DMS153 (cell line): ENCODE measurements at places on chromosomes 3 and 15.

DNA sequence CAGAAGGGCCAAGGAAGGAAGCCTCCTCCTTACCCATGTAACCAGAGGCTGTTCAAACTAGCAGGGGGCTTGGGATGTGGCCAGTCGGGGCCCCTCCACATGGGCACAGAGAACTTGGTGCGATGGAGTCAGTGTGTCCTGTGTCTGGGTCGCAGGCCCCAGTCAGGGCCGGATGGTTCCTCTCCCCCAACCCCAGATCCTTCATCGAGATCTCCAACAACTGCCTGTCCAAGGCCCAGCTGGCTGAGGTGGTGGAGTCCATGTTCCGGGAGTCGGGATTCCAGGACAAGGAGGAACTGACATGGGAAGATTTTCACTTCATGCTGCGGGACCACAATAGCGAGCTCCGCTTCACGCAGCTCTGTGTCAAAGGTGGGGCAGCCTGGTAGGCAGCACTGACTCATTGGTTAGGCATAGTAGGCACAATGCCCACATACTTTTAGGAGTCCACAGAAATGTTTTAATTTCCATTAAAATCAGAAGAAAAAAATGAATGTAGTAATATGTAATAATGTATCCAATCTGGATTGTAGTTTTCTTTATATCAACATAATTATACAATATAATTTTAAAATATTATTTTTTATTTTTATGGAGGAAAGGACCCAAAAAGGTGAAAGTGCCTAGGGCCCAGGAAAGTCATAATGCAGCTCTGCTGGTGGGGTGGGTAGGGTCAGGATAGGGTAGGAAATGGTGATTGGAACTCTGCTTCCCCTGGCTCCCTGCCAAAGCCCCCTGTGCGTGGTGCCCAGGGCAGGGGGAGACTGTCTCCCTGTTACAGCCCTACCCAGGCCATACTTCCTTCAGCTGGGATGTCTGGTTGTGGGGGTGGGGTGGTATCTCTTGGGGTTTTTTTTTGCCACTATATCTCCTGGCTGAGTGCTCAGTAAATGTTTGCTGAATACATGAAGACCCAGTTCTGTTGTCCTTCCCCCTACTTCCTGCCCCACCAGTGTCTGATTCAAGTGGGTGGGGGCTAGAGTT, 18.6 kb downstream of the DUOX1 start:
- DNase-seq: no peak

- no peak for DNase-seq
Observed at GRCh38 chr3:72496051-72496670, 352.1 kb downstream of the SHQ1 start.

- no peak for DNase-seq
Observed at GRCh38 chr15:68369931-68370767, 61.8 kb downstream of the ITGA11 start.

DNA sequence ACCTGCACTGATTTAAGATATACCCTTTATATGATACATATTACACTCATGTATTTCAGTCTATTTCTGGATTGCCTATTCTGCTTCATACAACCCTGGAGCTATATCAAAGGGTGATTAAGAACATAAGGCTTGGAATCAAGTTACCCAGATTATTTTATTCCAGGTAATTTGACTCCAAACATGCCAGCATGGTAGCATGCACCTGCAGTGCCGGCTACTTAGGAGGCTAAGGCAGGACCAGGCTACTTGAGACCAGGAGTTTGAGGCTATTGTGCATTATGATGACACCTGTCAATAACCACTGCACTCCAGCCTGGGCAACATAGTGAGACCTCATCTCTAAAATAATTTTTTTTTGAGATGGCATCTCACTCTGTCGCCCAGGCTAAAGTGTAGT, 50.4 kb upstream of the NEO1 start:
- no peak for DNase-seq

GRCh38 chr15:67013696-67014095, 51.7 kb upstream of the SMAD3 start:
- DNase-seq: peak; percentile 3

DNA sequence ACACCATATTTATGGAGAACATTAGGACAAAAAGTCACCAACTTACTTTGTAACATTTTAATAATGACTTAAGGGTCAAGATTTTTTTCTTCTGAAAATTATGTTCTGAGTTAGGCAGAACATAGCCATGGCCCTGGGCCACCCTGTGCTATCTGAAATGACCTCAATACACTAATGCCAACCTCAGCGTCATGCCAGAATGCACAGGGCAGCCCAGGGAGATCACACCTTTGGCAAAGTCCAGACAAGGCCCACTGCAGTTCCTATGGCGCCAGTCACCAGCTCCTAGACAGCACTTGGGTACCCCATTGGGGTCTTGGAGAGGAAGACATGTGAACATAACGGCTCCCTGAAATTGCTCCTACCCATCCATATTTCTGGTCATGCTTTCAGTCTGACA, 33.1 kb downstream of the HCLS1 start:
- no peak for DNase-seq

DNA sequence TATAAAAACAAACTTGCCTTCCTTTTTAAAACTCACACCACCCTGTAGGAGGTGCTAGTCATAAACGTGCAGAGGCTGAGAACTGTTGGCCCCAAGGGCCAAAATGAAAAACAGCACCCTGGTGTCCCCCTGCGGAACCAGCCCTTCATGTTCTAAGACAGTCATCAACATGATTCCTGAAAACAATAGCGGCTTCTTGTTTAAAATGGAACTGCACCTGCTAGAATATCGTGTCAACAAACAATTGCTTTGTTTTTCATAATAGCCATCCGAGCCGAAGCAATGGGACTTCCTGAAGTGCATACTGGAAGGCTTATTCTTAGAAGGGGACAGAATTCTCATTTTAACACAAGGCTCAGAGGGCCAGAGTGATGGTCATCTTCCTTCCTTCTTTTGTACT, 43.7 kb downstream of the MECOM start:
- DNase-seq: peak; percentile 74

DNA sequence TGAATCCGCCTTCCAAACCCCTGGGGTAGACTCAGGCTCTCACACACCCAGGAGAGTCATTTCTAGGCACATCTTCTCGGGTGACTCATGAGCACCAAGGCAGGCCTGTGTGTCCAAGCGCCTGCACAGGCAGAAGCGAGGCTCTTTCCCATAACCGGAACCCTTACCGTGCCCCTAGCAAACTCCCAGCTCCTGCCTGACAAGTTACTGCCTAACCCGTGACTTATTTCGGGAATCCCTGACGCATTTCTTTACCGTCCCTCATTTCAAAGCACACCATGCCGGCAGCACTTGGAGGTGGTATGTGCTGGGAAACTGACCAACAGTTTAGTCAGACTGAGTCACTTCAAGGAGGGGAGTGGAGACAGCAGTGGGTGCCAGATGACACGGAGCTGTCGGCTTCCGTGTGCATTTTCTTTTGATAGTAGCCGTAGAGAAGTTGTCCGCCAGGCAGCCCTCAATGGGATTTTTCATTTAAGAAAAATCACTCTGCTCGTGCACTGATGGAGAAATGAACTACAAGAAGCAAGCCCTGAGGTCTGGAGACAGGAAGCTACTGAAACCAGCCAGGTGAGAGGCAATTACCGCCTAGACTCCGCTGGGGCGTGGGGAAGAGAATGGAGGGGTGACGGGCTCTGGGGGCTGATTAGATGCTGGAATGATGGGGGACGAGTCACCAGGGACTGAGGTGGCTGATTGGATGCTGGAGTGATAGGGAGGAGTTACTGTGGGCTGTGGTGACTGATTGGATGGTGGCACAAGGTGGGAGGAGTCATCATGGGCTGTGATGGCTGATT, 17.3 kb upstream of the HRH1 start:
- DNase-seq: peak; percentile 47

- no peak for DNase-seq
Observed at GRCh38 chr3:98529856-98530459, 1.8 kb upstream of the GPR15 start.

DNA sequence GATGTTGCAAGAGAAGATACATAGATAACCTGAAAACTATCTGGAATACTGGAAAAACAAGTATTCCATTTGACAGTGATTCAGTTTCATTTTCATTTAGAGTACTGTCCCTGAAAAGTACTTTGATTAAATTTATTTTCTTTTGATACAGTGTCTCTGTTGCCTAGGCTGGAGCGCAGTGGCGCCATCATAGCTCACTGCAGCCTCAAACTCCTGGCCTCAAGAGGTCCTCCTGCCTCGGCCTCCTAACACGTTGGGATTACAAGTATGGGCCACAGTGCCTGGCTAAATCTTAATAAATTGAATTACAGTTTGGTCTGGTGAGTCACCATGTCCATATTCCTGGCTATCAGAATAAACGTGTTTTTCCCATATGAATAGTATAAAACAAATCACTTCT, 1.6 kb upstream of the LEO1 start:
- DNase-seq: no peak

DNA sequence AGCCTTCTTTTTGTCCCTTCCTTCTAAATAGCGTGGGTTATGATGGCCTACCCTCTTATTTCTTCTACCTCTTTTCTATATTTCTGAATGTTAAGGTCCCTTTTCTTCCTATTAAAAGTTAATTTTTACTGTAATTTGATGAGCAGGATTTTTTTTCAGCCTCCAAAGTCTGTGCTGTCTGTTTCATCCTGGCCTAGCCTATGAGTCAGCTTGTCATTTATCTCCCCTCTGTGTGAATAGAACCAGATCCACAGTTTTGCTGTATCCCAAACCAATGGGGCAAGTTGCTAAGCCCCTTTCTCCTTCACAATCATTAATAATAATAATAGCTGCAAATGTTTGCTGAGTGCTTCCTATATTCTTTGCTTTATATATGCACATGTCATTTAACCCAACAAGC, 18.1 kb upstream of the C3orf38 start:
- no peak for DNase-seq

- no peak for DNase-seq
Observed at GRCh38 chr3:56624725-56625124, 58.3 kb downstream of the TASOR start.

DNA sequence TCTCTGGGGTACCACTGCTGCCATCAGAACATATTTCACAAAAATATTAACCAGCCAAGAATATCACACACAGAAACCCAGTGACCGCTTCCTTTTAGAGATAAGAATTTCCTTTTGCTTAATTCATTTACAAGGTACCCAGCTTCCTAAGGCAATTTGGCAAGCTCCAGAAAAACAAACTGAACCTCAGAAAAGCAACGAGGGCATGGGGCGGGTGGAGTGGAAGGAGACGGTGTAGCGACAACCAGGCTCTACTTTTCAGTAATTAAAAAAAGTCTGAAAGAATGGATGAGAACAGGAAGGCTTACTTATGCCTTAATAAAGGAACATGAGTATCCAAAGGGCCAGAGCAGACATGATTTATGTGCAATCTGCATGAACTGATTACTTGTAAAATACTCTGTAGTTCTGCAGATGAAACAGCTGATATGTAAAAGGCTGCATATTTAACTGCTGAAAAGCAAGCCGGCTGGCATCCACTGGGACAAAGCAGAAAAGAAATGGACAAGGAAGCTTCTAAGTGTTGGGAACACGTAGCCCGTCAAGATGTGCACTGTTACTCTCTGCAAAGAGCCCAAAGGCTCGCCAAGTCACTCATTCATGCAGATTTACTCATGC, 18.6 kb downstream of the RFTN1 start:
- DNase-seq: no peak

GRCh38 chr3:140629357-140630137, 48.3 kb upstream of the TRIM42 start:
- DNase-seq: no peak

DNA sequence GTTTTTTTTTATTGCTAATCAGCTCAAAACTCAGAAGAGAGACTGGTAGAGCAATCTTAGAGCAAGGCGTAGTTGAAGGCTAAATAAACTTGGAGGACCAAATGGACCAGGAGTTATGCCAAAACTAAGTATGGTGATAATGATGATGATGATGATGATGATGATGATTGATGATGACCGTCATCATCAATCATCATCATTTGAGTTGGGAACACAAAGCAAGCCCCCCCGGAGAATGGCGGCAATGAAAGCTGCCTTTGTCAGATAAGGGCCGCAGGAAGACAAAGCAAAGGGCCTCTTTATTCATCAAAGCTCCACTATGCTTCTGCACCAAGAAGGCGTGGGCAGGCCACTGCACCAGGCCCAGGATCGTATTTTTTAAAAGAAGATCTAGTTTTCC, 82.1 kb upstream of the RAD18 start:
- DNase-seq: no peak

- DNase-seq: peak; percentile 48
Observed at GRCh38 chr15:62254137-62254934, 89.3 kb upstream of the C2CD4B start.

- DNase-seq: peak; percentile 72
Observed at GRCh38 chr15:60392986-60393790, 4.6 kb downstream of the ANXA2 start.

DNA sequence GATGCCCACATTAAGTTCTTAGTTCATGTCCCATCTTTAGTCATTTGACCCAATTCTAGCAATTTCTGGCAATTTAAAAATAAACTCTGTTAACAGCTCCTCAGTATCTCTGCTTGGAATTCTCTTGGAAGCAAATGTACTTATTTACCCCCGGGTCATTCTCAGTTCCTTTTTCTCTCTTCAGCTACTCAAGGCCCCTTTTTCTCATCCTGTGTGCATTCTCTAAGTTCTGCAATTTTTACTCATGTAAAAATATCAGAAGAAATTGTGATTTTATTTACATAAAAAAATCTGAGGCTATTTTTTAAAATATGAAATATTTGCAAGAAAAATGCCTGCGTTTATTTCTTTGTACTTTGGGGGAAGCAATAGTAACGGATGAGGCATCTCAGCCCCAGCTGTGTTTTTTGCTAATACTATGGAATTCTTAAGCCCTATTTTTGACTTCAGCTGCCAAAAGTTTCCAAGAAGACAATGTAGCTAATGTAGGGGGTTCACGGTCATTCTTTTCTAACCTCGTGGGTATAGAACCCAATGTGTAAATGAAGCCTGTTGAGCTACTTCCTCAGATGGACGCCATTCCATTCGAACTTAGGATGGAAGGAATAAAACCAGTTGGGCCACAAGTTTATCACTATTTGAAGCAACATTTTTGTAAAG, 20.0 kb downstream of the CERS3 start:
- DNase-seq: no peak

DNA sequence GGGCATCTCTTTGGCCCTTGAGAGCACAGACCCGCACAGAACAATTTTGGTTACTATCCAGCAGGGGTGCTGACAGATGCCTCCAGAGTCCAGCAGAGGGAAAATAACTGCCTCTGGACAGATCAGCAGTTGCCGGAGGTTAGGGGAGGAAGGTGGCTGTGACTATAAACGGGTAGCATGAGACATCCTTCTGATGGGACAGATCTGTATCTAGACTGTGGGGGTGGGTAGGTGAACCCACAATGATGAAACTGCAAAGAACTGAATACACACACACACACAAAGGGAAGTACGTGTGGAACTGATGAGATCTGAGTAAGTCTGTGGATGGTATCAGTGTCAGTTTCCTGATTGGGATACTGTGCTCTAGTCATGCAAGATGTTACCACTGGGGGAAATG, 21.2 kb downstream of the ADAMTS7 start:
- no peak for DNase-seq

- no peak for DNase-seq
Observed at GRCh38 chr3:31230425-31231223, 302.1 kb upstream of the STT3B start.

GRCh38 chr15:89090791-89091626, 2.8 kb downstream of the ABHD2 start:
- no peak for DNase-seq
